ENCODE measurements at places on chromosomes 13 and 19. TPM values are rescaled to one million over a fixed set of nuclear protein-coding genes. Genes with fewer than 3 reads are reported as not detected.

Gene C1QTNF9
- not detected for total RNA-seq

Gene MATK
- total RNA-seq, result 44.0 TPM

Gene PSG11
- not detected for total RNA-seq

Gene KLF1
- total RNA-seq, result 0.21 TPM

Gene ANKRD24
- total RNA-seq, result 0.68 TPM

Gene ZNF575
- total RNA-seq, result 3.4 TPM

Gene LRRC4B
- not detected for total RNA-seq

Gene RNF113B
- total RNA-seq, result not detected

Gene TMEM150B
- 0.26 TPM for total RNA-seq

Gene ATXN8OS
- total RNA-seq, result not detected

GRCh38 chr19:55677572-55678028 lies 2.6 kb downstream of the EPN1 start:
- no peak for DNase-seq
- no peak overlapping the region for H3K4me3 ChIP-seq
- peaks cover 50% of the 10 kb centered on the region for H3K36me3 ChIP-seq
- H3K4me1 ChIP-seq, result peaks cover 54% of the 10 kb centered on the region
- no peak overlapping the region for H3K27ac ChIP-seq
- no peaks in the 10 kb centered on the region for H3K27me3 ChIP-seq

DNA sequence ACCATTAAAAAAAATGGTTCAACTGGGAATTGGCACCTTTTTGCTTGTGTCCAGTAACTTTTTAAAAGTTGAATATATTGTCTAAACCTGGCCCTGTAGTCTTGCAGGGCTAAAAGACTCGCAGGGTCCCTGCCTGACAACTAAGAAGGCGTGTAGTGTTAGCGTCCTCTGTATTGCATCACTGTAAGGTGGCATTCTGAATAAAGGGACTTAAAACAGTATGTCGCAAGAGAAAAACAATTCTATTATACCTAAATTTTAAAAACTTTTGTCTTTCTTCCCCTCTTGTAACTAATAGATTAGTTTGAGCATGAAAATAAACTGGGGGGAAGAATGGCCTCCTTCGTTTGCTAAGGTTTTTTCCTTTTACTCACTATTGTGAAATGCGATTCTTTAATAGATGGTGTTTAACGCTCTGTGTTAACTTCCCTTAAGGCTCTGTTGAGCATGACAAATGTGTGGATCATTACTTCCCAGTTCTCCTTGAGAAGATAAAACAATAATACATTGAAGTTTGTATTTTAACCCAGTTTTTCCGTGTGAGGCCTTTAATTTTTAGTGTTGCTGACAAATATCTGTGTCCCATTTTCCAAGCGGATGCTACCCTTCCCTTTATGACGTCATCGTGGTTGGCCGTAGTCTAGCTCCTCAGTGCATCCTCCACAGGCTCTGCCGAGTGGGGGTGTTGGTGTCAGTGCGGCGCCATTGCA lies 134.6 kb downstream of the KATNAL1 start:
- no peak overlapping the region for H3K27ac ChIP-seq
- DNase-seq, result no peak
- H3K4me1 ChIP-seq, result peaks cover 10% of the 10 kb centered on the region
- no peaks in the 10 kb centered on the region for H3K27me3 ChIP-seq
- no peak overlapping the region for H3K4me3 ChIP-seq
- no peaks in the 10 kb centered on the region for H3K36me3 ChIP-seq

DNA sequence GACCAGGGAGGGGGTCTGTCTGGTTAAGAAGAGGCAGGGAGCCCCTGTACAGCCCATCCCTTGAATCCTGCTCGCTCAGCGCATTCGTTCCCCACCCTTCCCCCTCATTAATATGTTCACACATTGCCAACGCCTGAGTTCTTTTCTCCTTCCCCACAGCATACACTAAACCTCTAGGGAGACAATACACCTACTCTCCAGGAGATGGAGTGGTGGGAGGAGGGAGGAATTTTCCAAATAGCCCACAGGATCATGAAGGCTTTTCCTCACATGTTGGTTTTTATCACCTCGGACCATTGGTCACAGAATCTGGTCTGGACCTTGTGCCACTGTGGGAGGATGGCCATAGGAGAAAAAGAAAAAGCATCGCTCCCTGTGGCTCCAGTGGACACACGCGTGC lies 294.9 kb downstream of the SHISA2 start:
- H3K4me3 ChIP-seq, result no peak overlapping the region
- H3K36me3 ChIP-seq, result no peaks in the 10 kb centered on the region
- H3K4me1 ChIP-seq, result peaks cover 17% of the 10 kb centered on the region

GRCh38 chr19:44051650-44052402 lies at the start of gene ZNF223:
Gene ZNF223, plus strand, starts transcription at chr19:44052036. Its CDS starts 3,141 bp downstream, at chr19:44055177.
- H3K36me3 ChIP-seq, result peaks cover 31% of the 10 kb centered on the region
- peak within 1 kb of the TSS; percentile 50 for H3K27ac ChIP-seq
- H3K4me3 ChIP-seq, result peak within 1 kb of the TSS; percentile 79
- DNase-seq, result peak; percentile 35

DNA sequence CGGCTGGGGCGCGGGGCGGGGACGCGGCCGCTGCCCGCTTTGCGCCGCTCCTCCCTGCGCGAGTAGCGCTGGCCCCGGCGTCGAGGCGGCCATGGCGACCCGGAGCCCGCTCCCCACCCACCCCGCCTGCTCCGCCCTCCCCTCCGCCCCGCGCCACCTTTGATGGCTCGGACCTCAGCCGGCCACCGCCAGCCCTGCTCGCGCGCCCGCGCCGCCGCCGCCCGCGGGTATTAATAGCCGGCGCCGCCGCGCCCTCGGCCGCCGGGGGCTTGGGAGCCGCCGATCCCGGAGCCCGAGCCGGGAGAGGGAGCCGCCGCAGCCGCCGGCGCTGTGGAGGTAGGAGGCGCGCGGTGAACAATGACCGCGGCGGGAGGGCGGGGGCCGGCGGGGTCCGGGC lies 261 bp downstream of the FARP1 start:
- no peak overlapping the region for H3K27ac ChIP-seq
- H3K4me1 ChIP-seq, result peaks cover 12% of the 10 kb centered on the region
- no peak for DNase-seq
- no peaks in the 10 kb centered on the region for H3K36me3 ChIP-seq
- no peak overlapping the region for H3K4me3 ChIP-seq

- H3K27ac ChIP-seq, result no peak overlapping the region
- H3K4me3 ChIP-seq, result no peak overlapping the region
- peaks cover 14% of the 10 kb centered on the region for H3K27me3 ChIP-seq
- DNase-seq, result peak; percentile 63
- no peaks in the 10 kb centered on the region for H3K36me3 ChIP-seq
- H3K4me1 ChIP-seq, result peaks cover 18% of the 10 kb centered on the region
Measured at GRCh38 chr19:861756-862580, 2.5 kb downstream of the CFD start.

DNA sequence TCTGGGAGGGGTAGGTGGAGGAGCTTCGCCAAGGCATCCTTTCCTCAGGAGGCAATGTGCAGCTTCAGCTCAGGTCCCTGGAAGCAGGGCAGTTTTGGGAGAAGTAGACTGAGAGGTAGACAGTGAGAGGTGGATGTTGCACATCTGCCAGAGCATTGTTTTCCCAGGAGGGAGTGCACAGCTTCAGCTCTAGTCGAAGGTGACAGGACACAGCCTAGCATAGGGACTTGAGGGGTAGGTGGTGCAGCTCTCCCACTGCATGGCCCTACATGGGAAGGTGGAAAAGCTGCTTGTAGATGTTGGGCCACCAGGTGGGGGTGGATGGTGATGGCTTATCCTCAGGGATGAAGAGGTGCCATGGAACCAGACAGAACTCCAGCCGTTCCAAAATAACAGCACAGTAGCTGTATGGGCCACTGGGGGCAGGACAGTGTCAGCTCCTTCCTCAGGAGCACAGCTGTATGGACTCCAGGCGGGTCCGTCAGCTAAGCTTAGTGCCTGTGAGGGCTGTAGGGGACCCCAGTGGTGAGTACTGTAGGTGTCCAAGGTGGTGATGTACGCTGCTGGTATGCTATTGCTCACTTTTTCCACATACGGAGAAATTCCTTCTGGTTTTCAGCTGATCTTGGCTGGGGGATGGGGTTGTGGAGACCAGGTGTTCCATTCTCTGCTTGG lies 17.4 kb upstream of the ZNF543 start:
- peaks cover 61% of the 10 kb centered on the region for H3K36me3 ChIP-seq
- H3K4me3 ChIP-seq, result no peak overlapping the region
- H3K27me3 ChIP-seq, result no peaks in the 10 kb centered on the region
- DNase-seq, result no peak

- H3K4me3 ChIP-seq, result no peak overlapping the region
- H3K27ac ChIP-seq, result no peak overlapping the region
- no peak for DNase-seq
- no peaks in the 10 kb centered on the region for H3K27me3 ChIP-seq
- no peaks in the 10 kb centered on the region for H3K4me1 ChIP-seq
Measured at GRCh38 chr13:72530471-72530870, 197.0 kb downstream of the MZT1 start.

- no peaks in the 10 kb centered on the region for H3K36me3 ChIP-seq
- H3K4me3 ChIP-seq, result no peak overlapping the region
- no peaks in the 10 kb centered on the region for H3K4me1 ChIP-seq
- no peak overlapping the region for H3K27ac ChIP-seq
Measured at GRCh38 chr13:84653915-84654534, 771.8 kb upstream of the SLITRK1 start.

DNA sequence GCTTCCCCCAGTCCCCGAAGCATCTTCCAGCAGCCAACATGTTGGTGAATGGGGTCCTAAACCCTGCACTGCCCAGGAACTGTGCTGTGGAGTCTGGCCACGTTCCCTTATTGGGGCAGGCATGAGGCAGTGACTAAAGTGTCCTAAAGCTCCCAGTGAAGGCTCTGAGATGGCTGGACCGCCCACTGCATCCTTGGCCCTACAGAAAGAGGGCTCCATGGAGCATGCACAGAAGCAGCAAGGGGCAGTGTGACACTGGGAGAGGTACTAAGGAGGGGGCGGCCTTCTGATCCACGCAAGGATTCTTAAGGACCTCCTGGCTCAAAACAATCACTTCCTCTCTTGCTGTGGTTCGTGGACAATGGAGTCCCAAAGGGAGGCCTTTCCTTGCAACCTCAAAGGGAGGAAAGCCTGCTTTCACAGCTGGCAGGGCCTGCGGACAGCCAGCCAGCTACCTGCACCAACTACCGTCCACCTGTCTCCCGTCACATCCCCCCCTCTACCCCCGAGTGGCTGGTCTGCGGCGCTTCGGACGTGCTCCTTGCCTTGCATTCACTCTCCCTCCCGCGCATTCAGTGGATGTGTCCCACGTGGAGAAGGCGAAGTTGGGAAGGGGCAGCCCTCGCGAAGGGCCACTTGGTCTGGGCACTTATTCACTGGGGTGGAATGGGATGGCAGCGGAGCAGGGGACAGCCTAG lies 63.9 kb upstream of the STARD13 start:
- H3K36me3 ChIP-seq, result no peaks in the 10 kb centered on the region
- DNase-seq, result no peak
- H3K27ac ChIP-seq, result no peak overlapping the region
- H3K4me1 ChIP-seq, result peaks cover 2% of the 10 kb centered on the region

DNA sequence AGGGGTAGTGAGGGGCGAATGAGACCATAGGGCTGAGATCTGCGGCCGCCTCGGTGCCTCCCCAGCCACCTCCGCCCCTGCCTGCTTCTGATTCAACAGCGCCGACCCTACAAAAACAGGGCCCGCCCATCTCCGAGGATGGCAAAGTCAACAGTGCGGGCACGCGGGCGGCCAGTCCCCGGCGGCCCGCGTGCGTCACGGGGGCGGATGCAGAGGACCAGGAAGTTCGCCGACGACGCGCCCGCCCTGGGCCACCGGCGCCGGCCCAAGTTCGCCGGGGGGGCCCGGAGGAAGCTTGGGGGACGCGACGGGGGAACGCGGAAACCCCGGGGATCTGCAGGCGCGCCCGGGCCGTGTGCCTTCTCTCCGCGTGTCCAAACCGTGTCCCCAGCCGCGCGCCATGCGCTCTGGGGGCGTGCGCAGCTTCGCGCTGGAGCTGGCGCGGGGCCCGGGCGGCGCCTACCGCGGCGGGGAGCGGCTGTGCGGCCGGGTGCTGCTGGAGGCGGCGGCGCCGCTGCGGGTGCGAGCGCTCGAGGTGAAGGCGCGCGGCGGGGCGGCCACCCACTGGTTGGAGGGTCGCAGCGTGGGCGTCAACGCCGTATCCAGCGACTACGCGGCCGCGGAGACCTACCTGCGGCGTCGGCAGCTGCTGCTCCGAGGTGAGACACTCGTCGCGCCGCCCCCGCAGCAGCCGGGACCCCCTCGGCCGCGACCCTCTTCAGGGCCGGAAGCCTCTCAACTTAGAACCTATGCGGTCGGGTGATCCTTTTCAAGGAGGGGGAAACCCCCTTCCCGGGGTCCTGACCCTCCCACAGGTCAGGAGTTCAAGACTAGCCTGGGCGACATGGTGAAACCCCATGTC lies 6.8 kb upstream of the ARRDC2 start:
- peaks cover 31% of the 10 kb centered on the region for H3K4me1 ChIP-seq
- peak; percentile 94 for DNase-seq
- peak overlapping the region; percentile 92 for H3K4me3 ChIP-seq
- H3K27ac ChIP-seq, result peak overlapping the region; percentile 100
- peaks cover 2% of the 10 kb centered on the region for H3K36me3 ChIP-seq

GRCh38 chr19:8577247-8577646 lies at the start of gene MYO1F:
Gene MYO1F, minus strand, starts transcription at chr19:8577442. Its CDS starts 133 bp downstream, at chr19:8577309.
- peaks cover 58% of the 10 kb centered on the region for H3K4me1 ChIP-seq
- H3K36me3 ChIP-seq, result peaks cover 44% of the 10 kb centered on the region
- DNase-seq, result peak; percentile 52
- H3K27me3 ChIP-seq, result peaks cover 4% of the 10 kb centered on the region
- peak within 1 kb of the TSS; percentile 83 for H3K27ac ChIP-seq

DNA sequence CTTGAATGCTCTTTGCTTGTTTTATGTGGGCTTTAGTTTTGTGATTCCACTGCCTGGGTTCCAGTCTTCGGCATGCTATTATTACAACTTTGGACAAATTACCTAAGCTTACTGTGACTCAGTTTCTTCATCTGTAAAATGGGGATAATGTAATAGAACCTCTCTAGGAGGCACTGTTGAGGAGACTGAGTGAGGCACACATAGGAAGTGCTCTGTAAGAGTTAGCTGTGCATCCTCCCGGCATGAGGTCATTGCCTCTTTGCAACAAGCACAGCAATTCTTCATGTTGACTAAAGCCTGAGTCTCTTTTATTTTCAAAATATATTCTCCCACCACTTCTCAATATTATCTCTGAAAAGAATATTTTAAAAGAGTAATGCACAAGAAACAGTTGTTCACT lies 227.4 kb downstream of the DLEU7 start:
- H3K27me3 ChIP-seq, result peaks cover 2% of the 10 kb centered on the region
- H3K4me3 ChIP-seq, result no peak overlapping the region
- no peaks in the 10 kb centered on the region for H3K36me3 ChIP-seq

DNA sequence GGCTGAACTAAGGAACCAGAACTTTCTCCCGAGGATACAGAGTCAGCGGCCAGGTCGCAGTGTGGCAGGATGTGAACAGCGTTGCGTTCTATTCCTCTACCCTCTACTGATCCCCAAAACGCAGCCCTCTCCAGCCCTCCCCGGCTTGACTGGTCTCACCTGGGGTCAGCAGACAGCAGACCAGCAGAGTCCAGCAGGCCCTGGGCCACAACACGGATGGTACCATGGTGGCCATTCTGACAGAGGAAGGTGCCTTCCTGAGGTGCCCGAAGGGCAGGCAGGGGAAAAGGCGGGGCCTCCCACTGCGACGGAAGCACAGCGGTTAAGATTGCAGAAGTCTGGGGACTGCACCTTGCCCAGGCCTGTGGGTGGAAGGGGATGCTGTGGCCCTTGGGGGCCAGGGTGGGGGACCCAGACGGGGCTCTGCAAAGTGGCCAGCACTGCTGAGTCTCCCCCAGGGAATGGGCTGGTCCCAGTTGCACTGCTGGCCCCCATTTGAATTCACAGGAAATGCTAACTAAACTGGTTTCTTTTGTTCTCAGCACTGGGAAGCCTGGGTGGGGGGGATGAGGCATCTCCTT lies at the start of gene ICAM3:
Gene ICAM3 (minus strand): TSS at position 245 of the 581 bp plus-strand sequence. CDS start 10 bp downstream, at position 235.
- peak within 1 kb of the TSS; percentile 97 for H3K4me3 ChIP-seq
- DNase-seq, result peak; percentile 80
- peaks cover 39% of the 10 kb centered on the region for H3K4me1 ChIP-seq
- H3K27ac ChIP-seq, result peak within 1 kb of the TSS; percentile 96
